Retinal pigment epithelial cell (primary cell): ENCODE measurements at places on chromosomes 2 and 18.

DNA sequence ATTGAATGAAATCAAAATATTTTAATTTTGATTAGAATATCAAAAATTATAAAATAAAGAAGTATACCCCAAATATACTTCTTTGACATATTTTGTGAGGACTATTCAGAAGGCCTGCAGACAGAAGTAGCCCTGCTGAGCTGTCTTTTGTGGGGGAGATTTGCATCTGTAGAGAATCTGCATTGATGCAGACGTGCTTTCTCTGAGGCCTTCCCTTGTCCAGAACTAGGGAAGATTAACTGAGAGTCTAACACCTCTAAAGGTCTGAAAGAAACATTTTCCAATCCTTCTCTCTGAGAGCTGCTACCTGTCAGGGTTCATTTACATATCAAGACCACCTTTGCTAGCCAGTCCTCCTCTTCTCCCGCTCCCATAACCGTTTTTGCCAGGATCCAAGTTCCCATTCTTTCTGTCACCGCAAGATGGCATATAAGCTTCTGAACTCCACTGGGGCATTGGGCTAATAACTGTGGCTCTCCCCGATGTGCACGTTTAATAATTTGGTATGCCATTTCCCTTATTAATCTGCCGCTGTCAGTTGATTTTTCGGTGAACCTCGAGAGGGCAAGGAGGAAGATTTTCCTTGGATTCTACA is 510.4 kb upstream of the CNTNAP5 start:
- no peak for DNase-seq

GRCh38 chr2:164069540-164069939 is 333.7 kb upstream of the FIGN start:
- no peak for DNase-seq

DNA sequence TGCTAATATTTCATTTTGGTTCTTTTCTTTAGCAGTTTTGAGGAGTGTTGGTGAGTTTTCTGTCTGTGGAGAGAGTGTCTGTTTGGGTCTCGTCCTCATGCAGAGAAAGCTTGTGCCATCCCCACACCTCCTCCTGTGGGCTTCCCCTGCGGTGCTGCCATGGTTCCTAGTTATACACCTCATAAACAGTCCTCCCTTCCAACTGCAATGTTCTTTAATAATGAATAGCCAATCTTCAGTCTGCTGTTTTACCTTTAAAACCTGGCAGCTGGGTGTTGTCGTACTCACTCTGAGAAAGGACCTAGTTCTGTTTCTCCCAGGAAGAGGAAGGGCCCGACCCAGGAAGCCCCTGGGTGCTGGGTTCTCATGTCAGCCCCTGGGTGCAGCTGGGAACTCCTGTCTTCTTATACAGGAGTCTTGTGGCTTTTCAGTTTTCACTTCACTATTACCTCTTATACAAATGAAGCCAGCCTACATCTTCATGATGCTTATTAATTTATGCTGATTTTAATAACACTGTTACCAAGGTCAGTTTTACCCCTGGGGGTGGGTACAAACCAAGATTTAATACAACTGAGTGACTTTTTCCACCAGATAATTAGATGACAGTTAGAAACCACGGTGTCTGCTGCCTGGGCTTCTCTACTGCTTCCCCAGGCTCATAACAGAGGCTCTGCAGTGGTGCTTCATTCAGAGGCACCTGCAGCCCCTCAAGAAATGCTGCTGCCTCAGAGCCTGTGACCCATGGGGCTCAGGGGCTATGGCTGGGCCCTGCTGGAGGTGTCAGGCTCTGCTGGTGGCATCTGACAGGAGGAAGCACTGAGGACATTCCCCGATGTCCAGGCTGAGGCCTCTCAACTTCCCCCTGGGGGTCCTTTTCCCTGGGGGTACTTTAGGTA is 59.1 kb downstream of the COA5 start:
- DNase-seq = no peak

DNA sequence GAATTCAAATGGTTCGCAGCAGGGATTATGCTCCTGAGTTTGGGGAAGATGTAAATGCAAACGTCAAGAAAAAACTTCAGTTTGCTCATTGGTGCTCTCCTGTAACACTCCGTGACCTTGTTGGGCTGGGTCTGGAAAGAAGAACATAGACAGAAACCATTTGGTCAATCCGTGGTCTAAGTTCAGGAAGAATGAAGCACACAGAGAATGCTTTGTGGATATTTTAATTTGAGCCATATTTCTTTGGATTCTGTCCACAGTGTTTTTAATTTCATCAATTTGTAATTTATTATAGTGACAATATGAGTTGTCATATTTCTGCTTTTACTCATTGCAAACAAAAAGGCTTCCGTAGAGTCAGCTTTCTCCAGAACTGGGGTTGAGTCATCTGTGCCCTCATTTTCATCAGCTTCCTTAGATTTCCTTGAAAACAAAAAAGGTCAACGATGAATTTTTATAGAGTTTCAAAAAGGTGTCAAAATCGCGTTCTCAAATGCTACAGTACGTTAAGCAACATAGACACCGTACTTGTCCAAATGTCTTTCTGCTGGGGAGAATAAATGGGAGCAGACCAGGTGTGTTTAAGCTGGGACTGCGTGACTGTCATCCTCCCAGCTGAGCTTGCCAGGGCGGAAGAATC is 606.4 kb downstream of the RNF144A start:
- DNase-seq = no peak

- no peak for DNase-seq
Measured at GRCh38 chr2:201235860-201236811, 24.2 kb upstream of the CASP8 start.

DNA sequence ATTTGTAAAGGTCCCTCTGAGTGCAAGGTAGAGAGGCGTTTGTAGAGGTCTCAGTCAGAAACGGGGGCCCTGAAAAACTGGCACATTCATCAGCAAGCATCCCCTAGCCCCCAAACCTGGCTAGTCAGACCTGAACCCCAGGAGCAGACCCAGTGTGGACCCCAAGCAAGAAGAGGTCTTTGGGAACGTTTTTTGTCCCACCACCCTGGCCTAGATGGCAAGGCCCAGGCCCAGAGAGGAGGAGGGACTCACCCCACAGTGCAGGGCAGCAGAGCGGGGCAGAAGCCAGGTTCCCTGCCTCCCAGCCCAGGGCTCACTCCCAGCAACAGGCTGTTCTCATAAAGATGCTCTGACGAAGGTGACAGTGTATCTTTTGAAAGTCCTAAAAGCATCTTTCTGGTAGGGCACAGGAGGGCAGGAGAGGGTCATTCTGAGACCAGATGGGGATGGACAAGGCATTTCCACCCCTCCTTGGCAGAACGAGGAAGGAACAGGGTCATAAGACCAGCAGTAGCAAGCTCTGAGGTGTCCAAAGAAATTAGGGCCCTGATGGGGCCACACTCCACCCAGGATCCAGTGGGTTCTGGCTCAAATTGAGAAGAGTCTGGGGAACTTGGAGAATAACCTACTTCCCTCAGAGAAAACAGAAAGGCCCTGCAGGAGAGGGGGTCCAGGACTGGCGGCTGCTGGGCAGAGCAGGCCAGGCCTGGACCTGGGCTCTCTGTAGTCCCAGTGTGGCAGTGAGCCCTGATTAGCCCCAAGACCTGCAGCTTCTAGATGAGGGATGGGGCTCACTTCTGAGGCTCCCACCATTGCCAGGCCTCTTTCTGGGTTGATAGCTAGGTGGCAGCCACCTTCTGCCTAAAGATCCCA is 18.2 kb downstream of the ADRA2B start:
- DNase-seq = no peak

DNA sequence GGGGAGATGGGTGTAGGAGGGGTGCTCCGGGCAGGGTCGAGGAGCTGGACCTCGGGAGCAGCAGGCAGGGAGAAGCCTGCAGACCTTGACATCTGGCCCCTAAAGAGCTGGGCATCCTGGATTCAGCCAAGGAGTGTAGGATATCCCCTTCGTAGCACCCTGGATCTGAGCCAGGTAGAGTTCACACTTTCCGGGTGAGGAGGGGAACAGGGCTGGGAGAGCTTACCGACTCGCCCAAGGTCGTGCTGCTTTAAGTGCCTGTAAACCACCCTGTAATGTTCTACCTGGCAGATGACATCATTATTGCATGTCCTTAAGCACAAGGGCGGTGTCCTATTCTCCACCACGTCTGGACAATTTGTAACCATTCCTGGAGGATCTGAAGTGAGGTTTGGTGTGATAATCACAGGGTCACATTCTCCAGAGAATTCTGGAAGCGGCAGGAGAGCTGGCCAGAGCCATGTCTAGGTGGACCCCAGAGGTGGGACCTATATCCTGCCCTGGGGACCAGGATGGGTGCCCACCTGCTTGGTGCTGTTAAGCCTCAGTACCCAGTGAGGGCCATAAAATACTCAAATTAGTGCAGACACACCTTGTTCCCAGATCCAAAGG is 14.6 kb downstream of the ITM2C start:
- DNase-seq = no peak

DNA sequence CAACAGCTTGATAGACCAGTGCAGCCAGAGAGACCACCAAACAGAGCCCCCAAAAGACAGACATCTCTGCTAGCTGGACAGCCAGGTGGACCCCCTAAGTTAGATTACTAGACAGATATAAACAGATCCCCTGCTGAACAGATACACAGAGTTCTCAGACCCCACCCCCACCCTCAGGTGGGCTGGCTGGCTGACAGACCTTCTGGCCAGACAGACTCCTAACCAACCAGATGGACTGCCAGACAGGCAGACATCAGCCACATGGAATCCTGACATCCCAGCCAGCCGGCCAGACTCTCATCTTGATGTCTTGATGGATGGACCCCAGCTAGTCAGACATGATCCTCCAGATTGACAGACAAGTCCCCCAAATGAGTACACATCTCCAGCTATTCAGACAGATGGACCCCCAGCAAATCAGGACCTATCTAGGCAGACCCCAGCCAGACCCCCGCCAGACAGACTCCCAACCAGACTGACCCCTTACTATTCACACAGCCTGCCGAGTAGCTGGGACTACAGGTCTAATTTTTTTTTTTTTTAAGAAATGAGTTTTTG is 18.0 kb downstream of the PTPN18 start:
- DNase-seq = no peak

- DNase-seq = no peak
Measured at GRCh38 chr18:8807488-8807805, 102.1 kb downstream of the MTCL1 start.

GRCh38 chr2:173941567-173941966 is 23.6 kb downstream of the SP3 start:
- no peak for DNase-seq

GRCh38 chr18:21958263-21958662 is 211.1 kb upstream of the GATA6 start:
- DNase-seq = no peak

DNA sequence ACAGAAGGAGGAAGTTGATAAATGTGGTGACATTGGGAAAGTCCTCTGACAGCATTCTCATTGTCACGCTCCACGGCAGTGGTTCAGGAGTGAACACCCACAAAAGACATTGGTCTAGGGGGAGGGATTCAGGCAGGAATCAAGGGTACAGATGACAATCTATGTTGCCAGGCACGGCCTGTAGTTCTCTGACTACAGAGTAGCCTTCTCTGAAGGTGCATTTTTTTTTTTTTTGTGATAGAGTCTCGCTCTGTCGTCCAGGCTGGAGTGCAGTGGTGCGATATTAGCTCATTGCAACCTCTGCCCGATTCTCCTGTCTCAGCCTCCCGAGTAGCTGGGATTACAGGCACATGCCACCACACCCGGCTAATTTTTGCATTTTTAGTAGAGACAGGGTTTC is 7.4 kb upstream of the MOB1A start:
- DNase-seq = no peak

GRCh38 chr2:769771-770170 is 92.6 kb upstream of the TMEM18 start:
- DNase-seq = no peak

- DNase-seq = no peak
Measured at GRCh38 chr18:48896326-48896874, 54.4 kb downstream of the SMAD7 start.

DNA sequence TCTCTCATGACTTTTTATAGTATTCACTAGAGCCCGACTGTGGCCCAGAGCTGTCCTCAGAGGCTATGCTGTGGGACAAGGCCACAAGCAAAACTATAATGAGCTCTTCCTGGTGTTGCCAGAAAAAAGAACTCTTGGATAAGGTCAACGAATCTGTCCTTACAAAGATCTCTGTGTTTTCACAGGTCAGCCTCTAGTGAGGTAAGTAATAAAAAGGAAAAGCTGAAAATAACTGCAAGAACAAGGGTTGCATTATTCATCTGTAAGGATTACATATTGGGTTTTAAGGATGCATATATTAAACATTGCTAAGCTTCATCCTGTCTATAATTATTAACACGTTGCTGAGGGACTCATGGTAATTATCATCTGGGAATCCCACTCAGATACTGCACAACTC is 62.8 kb upstream of the ATL2 start:
- no peak for DNase-seq

- DNase-seq = no peak
Measured at GRCh38 chr2:30305235-30305634, 73.9 kb downstream of the LBH start.

GRCh38 chr18:79416022-79416676 is 20.4 kb downstream of the NFATC1 start:
- no peak for DNase-seq

GRCh38 chr18:48132797-48133655 is 202.6 kb upstream of the SMAD2 start:
- DNase-seq = no peak

GRCh38 chr18:9822587-9823185 is 63.1 kb upstream of the TXNDC2 start:
- DNase-seq = no peak

DNA sequence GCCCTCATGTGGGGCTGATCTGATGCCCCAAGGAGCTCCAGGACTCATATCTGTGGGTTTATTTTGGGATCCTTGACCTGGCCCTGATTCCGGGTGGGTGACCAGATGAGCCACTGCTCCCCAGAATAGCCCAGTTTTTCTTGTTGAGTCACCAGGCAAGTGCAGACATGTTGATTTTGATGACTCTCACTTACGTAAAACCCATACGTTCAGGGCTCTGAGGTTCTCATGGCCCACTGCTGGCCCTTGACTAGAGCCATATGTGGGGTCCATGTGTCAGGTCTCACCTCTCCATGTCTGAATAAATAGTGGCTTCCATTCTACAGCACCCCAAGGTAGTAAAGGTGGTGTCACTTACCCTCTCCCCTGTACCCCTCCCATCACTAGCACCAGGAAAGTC is 41.9 kb downstream of the CDC42EP3 start:
- no peak for DNase-seq

DNA sequence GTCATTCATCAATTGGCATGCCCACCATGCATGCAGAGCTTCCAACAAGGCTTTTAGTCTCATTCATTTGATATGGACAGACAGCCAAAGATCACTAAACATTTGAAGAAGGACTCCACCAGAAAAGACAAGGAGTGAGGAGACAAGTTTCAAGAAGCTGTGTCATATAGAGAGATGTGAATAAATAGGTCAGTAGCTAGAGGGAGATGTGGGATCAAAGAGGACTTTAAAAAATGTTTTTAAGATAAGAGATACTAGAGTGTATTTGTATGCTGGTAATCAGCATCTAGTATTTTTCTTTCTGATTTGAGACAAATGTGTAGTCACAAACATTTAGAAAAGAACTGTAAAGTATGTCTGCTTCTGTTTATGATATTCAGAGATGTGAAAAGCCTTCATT is 48.5 kb downstream of the ANTXR1 start:
- no peak for DNase-seq

GRCh38 chr2:28378679-28379584 is 13.7 kb upstream of the FOSL2 start:
- no peak for DNase-seq
